Naive thymus-derived CD4-positive, alpha-beta T cell (primary cell): ENCODE measurements at places on chromosomes 2 and 18.

DNA sequence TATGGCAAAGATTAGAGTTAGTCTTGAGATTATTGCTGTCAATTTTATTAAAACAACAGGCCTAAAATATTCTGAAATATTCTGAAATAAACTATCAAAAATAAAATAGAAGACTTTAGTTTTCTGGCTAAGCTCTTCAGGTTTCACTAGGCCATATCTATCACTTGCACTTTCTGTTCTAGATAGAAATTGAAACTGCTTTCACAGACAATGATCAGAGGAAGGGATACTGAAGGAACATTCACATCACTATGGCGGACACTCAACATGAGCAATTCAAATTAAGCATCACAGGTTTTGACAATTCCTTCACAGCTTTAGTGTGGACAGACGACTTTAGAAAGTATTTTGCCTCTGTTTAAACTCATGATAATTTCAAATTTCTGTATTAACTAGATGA is 586.4 kb upstream of the REG3G start:
- no peak for DNase-seq

GRCh38 chr2:181471226-181471625 is 14.0 kb downstream of the ITGA4 start:
- no peak for DNase-seq

GRCh38 chr2:110910423-110910822 is 178.1 kb downstream of the ACOXL start:
- no peak for DNase-seq

- DNase-seq = no peak
Measured at GRCh38 chr2:215984661-215985060, 28.7 kb downstream of the MREG start.
